ENCODE measurements at places on chromosomes 11 and 22. TPM values are rescaled to one million over a fixed set of nuclear protein-coding genes. Genes with fewer than 3 reads are reported as not detected.
A peak's percentile ranks its signal among the peaks of the same experiment; 100 is the strongest.

DNA sequence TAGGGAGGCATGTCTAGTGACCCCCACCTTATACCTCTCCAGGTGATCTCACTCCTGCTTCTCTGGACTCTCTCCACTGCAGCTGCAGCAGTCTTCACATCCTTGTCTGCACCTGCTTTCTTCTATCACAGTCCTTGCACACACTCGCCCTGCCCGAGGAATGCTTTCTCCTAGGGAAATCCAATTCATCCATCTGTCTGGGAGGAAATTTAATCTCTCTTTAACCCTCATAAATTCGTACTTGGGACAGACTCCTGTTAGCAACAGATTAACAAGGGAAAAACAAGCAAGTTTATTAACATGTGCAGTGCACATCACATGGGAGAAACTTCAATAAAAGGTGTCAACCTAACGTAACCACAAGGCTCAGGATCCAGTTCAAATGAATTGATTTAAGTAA, 11.3 kb upstream of the RCN1 start:
- no peak overlapping the region for H3K4me3 ChIP-seq
- peaks cover 27% of the 10 kb centered on the region for H3K4me1 ChIP-seq
- H3K36me3 ChIP-seq: no peaks in the 10 kb centered on the region
- no peak overlapping the region for H3K27ac ChIP-seq
- no peak for DNase-seq

DNA sequence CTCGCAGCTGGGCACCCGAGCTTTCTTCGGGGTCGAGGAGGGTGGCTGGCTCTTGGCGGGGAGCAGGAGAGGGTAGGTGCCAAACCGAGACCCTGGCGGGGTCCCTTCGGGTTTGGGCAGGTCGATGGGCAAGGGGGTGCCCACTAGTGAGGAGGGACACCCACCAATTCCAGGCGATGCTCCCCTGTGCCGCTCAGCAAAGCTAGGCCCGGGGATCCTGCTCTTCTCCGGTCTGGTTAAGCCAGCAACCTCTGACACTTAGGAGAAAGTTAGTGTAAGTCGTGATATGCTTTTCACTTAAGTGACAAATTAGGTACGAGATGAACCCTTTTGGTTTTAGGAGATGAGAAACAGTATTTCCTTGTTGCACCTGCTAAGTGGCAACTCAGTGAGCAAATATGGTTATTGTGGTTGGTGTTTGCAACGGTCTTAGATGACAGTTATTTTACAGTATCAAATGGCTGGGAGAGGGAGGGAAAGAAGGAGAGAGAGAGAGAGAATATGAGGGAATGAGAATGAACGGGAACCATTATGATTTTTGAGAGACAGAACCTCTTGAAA, 565 bp downstream of the NUCB2 start:
- peak overlapping the region; percentile 88 for H3K4me3 ChIP-seq
- peaks cover 7% of the 10 kb centered on the region for H3K4me1 ChIP-seq
- H3K36me3 ChIP-seq: no peaks in the 10 kb centered on the region
- H3K27ac ChIP-seq: no peak overlapping the region
- no peak for DNase-seq
- peaks cover 56% of the 10 kb centered on the region for H3K27me3 ChIP-seq

DNA sequence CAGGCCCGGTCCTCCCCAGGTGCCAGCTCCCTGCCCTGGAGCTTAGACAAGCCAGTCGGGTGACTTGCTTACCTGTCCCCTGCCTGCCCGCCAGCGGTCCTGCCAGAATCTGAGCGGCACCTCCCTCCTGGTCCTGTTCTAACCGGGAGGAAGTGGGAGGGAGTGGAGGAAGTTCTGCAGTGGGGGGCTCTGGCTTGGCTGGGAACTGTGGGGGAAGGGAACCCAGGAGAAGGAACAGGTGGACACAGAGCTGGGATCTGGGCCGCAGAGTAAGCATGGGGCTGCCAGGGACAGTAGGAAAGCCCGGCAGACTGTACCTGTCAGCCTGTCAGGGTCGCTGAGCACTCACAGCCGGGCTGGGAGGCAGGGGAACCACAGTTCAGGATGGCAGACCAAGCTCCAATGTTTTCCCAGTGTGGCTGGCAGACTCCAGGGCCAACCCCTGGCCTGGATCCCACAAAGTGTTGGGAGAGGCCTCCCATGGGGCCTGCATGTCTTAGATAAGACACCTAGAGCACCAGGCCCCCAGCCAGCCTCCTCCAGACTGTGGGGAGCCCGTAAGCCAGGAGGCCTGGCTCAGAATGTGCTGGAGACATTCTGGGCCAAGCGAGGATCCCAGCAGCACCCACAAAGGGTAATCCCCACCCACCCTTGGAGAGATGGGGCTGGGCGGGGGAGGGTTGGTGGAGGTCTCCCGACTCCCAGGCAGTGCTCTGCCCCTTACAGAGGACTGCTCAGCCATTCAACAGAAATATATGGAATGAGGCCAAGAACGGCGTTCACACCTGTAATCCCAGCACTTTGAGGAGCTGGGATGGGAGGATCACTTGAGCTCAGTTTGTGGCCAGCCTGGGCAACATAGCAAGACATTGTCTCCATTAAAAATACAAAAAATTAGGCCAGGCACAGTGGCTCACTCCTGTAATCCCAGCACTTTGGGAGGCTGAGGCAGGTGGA, 2.3 kb downstream of the CYB5R3 start:
- DNase-seq: no peak
- no peaks in the 10 kb centered on the region for H3K36me3 ChIP-seq
- H3K27ac ChIP-seq: peak overlapping the region; percentile 45
- peak overlapping the region; percentile 94 for H3K4me3 ChIP-seq
- H3K27me3 ChIP-seq: no peaks in the 10 kb centered on the region

The GVQW3 gene
- 7.0 TPM for total RNA-seq

GRCh38 chr22:34236527-34236926, 316.3 kb upstream of the LARGE1 start:
- H3K36me3 ChIP-seq: no peaks in the 10 kb centered on the region
- no peaks in the 10 kb centered on the region for H3K4me1 ChIP-seq
- H3K27ac ChIP-seq: no peak overlapping the region
- H3K4me3 ChIP-seq: no peak overlapping the region
- no peaks in the 10 kb centered on the region for H3K27me3 ChIP-seq
- DNase-seq: no peak
